ENCODE measurements at places on chromosomes 7 and 10.
A peak's percentile ranks its signal among the peaks of the same experiment; 100 is the strongest.

- no peak for DNase-seq
These were observed 419.2 kb upstream of the NFE2L3 start for GRCh38 chr7:25732766-25733217.

DNA sequence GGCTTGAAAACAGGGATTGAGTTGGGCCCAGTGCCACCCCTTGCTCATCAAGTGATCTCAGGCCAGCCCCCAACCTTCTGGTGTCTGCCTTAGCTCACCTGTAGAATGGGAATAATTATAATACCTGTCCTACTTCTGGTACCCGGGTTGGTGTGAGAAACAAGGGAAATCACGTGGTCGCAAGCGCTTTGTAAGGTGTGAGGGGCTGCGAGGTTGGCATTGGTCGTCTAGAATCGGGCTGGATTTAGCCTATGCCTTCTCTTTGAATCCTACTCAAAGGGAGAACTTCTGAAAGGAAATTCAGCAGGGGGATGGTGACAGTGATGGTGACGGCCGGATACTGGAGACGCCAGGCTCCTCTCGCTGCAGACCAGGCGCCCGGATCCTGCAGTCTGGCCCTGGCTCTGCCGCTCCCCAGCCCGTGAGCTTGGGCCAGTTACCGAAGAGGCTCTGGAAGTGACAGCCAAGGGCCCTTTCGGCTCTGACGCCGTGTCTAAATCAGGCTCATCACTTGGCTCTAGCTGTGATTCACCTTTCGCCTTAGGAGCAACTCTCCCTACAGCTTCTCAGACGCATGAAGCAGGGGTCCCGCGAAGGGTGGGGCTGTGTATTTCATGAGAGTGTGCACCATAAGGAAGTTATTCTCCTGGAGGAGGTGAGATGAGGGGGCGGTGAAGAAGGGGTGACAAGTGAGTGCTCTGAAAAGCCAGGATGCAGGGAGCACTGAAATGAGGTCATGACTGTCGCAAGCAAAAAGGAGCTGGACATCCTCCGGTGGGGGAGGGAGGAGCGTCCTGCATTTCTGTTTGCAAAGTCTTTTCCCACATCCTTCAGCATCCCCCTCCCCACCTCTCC is 4.0 kb upstream of the CREB5 start:
- no peak for DNase-seq

GRCh38 chr10:85477979-85478378 is 888.6 kb downstream of the GRID1 start:
- no peak for DNase-seq

- DNase-seq: no peak
These were observed 61.7 kb upstream of the CCNY start for GRCh38 chr10:35274498-35275060.

DNA sequence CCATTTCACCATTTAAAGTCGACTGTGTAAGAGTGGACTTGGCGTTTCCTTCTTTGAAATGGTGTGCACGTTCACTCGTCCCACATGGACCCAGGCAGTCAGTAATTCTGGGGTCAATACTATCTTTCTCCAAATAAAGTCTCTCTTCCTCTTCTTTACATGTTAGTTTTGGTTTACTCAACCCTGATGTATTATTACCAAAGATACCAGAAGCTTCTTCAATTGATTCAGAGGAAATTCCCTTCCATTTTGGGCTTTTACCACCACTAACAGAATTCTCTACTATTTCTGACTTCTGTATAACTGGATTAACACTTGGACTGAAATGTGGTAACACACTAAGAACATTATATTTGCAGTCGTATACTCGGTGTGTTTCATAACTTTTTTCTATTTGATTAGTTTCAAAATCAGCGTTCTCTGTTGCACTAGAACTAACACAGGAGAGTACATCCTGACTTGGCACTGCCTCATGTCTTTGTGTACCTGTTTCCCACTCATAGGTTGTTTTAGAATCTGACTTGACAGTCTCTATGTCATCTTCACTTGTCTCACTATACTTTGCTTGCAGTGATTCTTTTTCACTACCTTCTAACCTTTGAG is 60.8 kb downstream of the LARP4B start:
- DNase-seq: peak; percentile 21

GRCh38 chr10:100131571-100131970 is 49.9 kb upstream of the CPN1 start:
- DNase-seq: no peak

- no peak for DNase-seq
These were observed 13.2 kb upstream of the FAM107B start for GRCh38 chr10:14787938-14788337.

- no peak for DNase-seq
These were observed 425.4 kb downstream of the RPS24 start for GRCh38 chr10:78458983-78459638.

DNA sequence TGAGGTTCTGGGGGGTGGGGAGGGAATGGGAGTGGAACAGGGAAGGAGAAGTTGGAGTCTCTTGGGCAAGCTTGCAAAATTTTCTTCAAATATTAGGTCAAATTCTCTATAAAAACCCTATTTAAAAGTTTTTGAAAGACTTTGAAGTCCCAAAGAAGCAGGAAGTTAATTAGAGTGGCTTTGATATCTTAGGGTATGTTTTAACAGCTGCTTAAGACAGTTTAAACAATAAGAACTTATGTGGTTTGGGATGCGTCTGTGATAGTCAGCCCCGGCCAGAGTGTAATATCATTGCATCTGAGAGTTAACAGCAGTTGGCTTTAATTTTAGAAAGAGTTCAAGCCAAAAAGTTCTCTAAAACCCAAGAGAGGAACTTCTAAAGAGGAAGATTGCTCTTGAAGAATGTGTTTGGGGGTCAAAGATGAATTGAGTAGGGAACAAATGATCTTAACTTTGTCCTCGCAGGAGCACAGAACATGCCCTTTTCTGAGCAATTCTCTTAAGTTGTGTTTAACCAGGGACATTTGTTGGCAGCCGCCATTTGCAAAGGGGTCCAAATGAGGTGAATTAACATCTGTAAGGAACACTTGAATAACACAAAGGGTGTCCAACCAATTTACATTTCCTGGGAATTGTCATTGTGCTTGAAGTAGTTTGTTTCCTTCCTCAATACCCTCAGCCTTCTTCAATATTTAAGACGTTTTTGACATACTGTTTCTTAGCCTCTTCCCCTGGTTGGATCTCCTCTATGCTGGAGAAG is 182.4 kb downstream of the PTEN start:
- no peak for DNase-seq

- DNase-seq: no peak
These were observed 10.4 kb upstream of the ITGB8 start for GRCh38 chr7:20320322-20320721.

DNA sequence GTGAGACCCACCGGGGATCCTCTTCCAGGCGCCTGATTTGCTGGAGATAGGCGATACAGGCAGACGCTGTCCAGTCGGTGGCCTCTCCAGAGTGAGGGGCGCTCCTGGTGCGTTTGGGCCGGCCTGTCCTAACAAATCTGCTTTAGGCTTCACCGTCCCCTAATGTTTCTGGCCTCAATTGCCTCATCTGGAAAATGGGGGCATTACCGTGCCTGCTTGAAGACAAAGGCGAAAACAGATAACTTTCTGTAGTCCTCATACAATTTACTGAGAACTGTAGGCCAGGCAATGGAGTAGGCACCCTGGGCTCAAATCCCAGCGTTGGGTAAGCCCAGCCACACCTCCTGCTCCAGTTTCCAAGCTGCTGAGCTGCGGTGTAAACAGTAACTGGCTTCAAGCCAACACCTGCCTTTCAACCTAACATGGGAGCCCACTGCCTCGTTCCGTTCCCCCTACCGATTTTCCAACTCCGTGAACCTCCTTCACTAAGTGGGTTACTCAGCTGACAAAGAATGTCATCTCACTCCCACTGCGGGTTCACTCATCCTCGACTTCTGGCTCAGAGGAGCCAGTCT is 589 bp upstream of the ZFAND4 start:
- DNase-seq: no peak

- no peak for DNase-seq
These were observed at the start of gene COL28A1 for GRCh38 chr7:7535691-7536090. TSS of gene COL28A1 (minus strand) at chr7:7535873. CDS start at chr7:7532875, 2,998 bp downstream.

GRCh38 chr7:82360591-82361368 is 82.8 kb downstream of the CACNA2D1 start:
- DNase-seq: no peak

GRCh38 chr7:126608339-126608776 is 644.4 kb downstream of the GRM8 start:
- DNase-seq: no peak

- peak; percentile 22 for DNase-seq
These were observed 33.5 kb upstream of the SFTPD start for GRCh38 chr10:79982362-79982800.

DNA sequence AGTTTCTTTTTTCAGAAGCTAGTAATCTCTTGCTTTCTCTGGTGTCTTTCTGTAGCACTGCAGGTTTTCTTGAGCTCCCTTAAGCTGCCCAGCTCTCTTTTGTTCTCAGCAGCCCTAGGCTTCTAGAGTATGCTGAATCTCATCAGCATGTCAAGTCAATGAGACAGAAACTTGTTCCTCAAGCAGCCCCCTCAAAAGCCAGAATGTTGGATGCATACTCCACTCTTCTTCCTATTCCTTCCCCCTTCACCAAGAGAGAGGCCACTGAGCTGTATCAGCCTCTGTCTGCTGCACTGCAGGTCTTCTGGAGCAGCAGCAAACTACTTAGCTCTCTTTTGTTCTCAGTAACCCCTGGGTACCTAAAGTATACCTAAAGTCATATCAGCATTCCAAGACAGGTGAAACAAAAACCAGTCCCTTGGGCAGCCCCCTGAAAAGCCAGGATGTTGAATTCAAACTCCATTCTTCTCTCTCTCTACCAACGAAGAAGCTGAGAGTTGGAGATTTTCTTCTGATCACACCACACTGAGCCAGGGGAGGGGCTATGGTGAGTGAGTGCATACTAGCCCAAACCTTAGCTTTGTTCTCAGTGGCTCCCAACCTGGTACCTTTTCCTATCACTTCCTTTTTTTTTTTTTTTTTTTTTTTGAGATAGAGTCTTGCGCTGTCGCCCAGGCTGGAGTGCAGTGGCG is 73.3 kb upstream of the WAC start:
- peak; percentile 30 for DNase-seq

DNA sequence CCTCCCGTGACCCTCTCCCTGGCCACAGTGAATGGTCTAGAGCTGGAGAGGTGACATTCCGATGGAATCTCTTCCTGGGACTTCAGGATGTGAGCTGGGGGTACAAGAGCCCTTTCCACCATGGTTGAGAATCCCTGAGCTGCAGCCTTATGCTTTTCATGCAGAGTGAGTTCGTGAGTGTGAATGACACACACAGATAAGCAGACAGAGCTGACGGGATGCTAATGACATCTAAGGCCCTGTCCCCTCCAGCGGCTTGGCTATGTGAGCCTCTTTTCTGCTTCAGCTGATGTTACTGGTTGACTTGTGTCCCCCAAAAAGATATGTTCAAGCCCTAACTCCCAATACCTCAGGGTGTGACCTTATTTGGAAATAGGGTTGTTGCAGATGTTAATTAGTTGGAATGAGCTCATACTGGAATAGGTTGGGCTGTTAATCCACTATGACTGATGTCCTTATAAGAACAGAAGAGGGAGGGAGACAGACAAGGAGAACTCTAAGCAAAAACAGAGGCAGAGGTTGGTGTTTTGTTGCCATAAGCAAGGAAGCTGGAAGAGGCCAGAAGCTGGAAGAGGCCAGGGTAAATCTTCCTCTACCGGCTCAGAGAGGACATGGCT is 111.1 kb upstream of the AFAP1L2 start:
- no peak for DNase-seq

DNA sequence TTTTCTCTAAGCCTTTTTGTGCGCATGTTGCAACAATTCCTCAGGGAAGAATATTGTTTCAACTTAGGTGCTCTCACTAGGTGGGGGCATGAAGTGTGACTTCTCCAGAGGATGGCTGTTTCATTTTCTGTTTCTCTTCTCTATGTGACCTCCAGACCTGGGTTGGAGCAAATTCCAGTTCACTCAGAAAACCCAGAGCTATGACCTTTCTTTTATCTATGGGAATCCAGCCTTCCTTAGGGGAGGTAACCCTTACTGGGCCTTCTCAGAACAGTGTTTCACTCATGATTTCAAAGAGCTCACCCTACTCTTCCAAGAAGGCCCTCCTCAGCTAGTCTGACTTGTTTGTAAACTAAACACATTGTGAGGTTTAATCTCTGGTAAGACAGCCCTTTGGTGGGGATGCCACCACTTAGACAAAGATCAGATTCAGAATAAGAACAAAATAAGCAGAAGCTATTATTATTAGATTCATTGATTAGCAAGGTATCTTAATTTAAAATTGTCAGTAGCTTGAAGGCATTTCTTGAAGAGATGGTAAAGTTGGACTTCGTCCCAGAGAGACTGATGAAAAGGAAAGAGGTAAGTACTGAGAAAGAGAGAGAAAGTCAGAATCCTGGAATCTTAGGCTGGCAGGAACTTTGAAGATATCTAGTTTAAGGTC is 16.6 kb upstream of the TAS2R60 start:
- DNase-seq: no peak

- DNase-seq: no peak
These were observed 494.3 kb downstream of the GALNT17 start for GRCh38 chr7:71626206-71626605.

GRCh38 chr7:30652132-30652531 is 30.1 kb downstream of the CRHR2 start:
- no peak for DNase-seq

- no peak for DNase-seq
These were observed 48.4 kb downstream of the CCDC6 start for GRCh38 chr10:59857921-59858320.

GRCh38 chr10:10828623-10829022 is 189.0 kb upstream of the CELF2 start:
- DNase-seq: no peak
